Pancreas (tissue), 10 donors: ENCODE measurements at places on chromosomes 5 and 9. TPM values are rescaled to one million over a fixed set of nuclear protein-coding genes. Genes with fewer than 3 reads are reported as not detected.

SLCO4C1 gene
- 0.64 TPM for total RNA-seq

DNA sequence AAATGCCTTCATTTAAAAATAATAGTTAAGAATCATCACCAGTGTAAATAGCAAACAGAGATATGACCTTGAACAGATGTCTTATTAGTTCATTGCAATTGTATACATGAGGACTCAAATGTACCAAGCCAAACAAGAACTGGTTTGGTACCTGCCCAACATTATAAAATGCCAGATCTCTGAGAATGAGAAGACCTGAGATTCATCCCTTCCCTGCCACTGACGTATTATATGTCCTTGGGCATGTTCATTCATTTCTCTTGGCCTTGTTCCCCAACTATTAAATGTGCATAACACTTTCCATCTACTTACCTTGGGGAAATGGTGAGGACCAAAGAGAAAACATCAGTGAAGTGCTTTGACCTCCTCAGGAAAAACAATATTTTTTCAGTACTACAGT, 33.6 kb upstream of the ERBIN start:
- DNase-seq = no peak

DNA sequence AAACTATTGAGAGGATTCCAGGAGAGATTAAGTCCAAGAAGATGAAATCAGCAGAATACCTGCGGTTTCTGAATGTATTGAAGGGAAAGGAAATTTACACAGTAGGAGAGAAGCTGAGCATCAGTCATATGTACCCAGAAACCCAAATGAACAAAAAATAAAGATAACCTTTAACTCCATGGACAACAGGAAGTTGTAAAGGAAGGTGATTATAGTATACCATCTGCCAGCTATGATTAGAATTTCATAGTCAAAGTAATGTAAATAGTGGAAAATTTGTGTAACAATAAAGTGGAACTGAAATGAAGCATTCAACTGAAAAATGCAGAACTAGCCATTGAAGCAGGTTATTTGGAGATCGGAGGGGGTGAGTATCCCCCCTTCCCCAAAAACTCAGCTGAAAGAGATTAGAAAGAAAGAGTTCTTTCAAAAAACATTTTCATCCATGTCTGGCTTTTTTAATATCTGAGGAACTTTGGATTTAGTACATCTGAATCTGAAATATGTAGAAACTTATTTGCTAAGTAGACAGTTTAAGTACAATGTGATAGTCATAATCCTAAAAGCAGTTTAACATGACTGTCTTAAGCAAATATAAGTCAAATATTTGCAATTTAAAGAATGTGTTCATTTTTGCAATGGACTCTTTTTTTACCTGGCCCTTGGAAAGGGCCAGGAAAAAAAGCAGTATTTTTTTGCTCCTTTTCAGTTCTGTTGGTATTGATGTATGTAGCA, 58.4 kb downstream of the APC start:
- no peak for DNase-seq

DNA sequence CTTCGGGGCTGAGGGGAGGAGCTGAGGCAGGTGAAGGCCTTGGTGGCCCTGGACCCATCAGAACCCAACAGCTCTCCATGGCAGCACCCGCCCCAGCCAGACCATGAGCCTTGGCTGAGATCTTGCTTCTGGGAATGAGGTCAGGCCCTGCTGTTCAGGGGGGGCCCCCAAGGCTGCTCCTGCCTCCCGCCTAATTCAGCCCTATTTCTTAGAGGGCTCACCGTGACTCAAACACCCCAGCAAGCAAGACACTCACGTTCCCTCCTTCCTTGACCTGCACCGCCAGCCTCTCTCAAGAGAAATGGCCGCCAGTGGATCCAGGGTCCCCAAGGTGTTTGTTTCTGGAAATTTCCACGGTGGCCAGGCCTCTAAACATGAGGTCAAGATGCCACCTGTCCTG, 61.4 kb upstream of the PPP1R26 start:
- no peak for DNase-seq

HIGD2A gene
- total RNA-seq = 30.0 TPM

DNA sequence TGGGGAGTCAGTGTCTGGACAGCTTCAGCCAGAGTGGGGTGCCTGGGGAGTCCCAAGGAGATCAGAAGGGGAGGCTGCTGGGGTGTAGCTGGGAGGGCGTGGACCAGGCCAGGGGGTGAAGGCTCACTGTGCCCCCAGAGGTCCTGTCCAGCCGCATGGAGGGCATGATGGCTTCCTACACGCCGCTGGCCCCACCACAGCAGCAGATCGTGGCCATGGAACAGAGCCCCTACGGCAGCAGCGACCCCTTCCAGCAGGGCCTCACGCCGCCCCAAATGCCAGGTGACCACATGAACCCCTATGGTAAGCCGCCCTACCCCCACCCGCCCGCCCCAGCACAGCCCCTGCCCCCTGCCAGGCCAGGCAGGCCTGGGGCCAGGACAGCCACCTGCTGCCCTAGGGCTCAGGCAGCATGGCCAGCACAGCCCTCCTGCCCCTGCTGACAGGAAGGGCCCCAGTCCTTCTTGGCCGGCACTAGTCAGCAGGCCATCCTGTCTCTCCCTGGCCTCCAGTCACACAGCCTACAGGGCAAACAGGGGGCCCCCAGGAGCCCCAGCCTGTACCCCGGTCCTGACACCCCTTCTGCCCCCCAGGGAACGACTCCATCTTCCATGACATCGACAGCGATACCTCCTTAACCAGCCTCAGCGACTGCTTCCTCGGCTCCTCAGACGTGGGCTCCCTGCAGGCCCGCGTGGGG, 82.1 kb downstream of the LMX1B start:
- no peak for DNase-seq

DNA sequence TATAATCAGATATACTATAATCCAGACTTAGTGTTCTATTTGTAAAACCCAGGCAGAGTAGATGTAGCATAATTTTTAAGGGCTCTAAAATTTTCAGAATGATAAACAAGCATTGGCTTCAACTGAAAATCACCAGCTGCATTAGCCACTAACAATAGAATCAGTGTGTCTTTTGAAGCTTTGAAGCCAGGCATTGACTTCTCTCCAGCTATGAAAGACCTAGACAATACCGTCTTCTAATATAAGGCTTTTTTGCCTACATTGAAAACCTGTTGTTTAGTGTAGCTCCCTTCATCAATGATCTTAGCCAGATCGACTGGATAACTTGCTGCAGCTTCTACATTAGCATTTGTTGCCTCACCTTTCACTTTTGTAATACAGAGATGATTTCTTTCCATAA, 1877.3 kb upstream of the ACO1 start:
- no peak for DNase-seq

FAM163B gene
- total RNA-seq = not detected

GRCh38 chr9:113738893-113739604, 137.1 kb upstream of the ZNF618 start:
- no peak for DNase-seq

GRCh38 chr5:76488969-76489368, 85.9 kb downstream of the IQGAP2 start:
- DNase-seq = no peak

TAF11L10 gene
- not detected for total RNA-seq

GRCh38 chr9:33202018-33202417, 34.9 kb upstream of the B4GALT1 start:
- no peak for DNase-seq

- DNase-seq = no peak
Observed at GRCh38 chr5:50749181-50749580, 82.7 kb downstream of the PARP8 start.

DNA sequence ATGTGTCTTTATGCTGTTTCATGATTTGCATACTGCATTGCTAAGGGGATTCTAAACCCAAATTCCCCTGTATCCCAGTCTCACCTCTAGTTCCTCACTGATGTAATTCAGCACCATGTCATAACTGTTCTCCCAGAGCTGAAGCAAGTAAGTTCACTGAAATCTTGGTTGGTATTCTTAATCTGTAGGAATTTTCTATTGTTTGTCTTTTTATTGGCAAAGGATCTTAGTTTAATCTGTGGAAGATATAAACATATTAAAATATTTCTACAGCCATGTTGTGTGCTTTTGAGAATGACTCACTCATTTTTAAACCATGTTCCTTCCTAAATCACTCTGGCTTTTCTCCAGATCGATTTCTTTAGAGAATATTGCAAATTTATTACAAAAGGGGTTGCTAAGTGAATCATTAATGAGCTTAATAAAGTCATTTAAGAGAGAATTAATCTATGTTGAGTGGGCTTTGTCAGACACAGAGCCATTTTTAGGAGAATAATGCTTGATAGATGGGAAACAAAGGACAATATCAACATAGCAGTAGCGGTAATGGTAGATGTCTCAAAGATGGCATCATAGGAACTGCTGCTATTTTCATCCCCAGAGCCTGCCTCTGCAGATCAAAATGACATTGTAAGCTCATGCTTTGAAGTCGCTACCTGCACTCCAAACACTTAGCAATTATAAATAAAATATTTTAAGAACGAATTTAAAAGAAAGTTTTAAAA, 110.0 kb downstream of the ENC1 start:
- DNase-seq = no peak

GRCh38 chr9:83523684-83524083, 14.5 kb downstream of the FRMD3 start:
- no peak for DNase-seq

DNA sequence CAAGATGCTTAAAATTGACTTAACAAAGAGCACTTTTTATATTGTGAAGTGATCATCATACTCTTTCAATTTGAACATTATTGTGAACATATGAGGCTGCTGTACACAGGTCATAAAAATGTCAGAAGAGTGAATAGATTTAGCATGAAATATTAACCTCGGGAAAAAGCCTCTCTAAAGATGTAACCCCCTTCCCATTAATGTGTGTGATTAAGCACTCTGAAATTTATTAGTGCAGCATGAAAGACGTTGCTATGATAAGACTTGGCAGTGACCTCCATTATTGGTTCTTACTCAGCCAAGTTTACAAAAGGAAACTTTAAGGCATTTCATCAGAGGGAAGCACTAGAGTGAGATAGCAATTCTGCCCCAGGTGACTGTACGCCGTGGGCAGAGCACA, 326.5 kb downstream of the NTRK2 start:
- DNase-seq = no peak

GRCh38 chr5:154447089-154447725, 1.4 kb downstream of the SAP30L start:
- no peak for DNase-seq

ARL10 gene
- 1.5 TPM for total RNA-seq

GRCh38 chr5:150278046-150278730, 11.4 kb downstream of the CAMK2A start:
- DNase-seq = no peak

ZNF658 gene
- 2.9 TPM for total RNA-seq

DNA sequence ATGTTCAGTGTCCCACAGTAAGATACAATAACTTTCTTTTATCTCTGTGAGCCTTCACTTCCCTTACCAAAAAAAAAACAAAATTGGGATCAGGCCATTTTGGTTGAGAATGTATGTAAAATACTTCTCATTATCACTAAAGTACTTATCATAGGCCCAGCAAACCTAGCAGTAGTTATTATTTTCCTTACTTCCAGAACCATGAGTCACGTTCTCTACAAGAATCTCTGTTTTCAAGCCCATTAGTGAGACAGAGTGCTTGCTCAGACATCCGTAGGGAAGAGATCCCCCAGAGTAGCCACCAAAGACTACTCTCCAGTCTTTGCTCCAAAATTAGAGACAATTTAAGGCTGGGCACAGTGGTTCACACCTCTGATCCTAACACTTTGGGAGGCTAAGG, 103.9 kb upstream of the NR5A1 start:
- no peak for DNase-seq

- no peak for DNase-seq
Observed at GRCh38 chr9:35972093-35972492, 14.1 kb upstream of the OR2S2 start.

FAM78A gene
- 1.3 TPM for total RNA-seq

WDR41 gene
- total RNA-seq = 13.9 TPM

GRCh38 chr5:158819095-158819494, 280.6 kb downstream of the EBF1 start:
- no peak for DNase-seq

DNA sequence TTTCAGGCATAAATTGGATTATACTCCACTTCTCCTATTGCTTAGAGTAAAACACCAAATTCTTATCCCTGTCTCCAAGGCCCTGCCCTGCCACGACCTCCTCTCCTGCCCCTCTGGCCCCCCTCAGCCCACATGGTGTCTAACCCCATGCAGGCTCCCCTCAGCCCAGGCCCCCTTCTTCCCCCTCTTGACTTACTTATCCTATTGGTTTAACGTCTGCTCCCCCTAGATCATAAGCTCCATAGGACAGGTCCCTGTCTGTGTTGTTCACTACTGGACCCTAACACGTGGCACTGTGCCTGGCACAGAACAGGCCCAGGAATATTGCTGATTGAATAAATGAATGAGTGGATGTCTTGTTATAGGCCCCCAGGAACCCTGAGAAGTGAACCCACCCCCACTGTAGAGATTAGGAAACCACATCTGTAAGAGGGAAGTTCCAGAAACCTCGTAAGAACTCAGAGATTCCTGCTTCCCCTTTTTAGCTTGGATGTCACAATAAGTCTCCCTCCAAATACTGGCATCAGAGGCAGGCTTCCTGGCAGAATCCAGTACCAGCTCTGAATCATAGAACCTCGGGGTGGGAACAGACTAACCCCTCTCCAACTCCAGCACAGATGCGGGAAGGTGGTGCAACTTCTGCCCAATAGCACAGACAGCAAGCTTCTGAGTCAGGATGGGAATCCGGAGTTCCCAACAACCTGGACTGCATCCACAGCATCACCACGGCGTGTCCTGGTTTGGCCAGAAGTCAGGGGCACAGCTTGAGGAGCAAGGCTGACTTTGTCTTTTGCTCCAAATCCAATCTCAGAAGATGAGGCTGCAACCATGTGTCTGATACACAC, 31.5 kb downstream of the HRH2 start:
- DNase-seq = no peak

DNA sequence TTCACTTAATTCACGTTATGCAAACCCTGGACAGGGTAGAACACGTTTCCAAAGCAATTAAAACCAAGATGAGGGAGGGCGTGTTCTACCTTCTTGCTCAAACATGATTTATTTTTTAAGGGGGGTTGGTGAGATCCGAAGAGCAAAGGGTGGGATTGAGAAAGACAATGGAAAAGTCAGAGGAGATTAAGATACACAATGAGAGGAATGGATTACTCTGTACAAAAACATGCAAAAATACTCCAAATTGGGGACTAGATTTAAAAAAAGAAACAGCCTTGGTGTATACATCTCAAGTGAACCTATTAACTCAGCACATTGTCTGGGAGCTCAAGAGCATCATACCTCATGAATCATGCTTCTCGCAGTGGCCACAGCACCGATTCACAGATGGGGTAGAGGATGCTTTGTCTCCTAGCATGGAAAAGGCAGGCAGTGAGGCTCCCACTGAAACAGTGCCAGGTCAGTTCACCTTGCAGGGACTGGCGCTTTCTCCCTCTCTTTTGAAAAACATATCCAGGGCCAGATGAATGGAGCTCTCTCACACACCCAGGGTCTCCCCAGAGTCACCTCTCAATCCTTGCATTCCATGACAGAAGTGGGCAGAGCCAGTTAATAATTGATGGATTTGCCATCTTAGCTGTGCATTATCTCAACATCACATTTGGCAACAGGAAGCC, 459.7 kb downstream of the BNC2 start:
- DNase-seq = no peak

MYOZ3 gene
- 0.05 TPM for total RNA-seq

GRCh38 chr5:151254556-151254955, 1.6 kb downstream of the GM2A start:
- DNase-seq = no peak

GRCh38 chr9:13568405-13568804, 288.9 kb upstream of the MPDZ start:
- no peak for DNase-seq
